ENCODE measurements at places on chromosomes 6 and 20.

- DNase-seq, result peak; percentile 11
These were observed 1.6 kb downstream of the INSM1 start for GRCh38 chr20:20369250-20370093.

- no peak for DNase-seq
These were observed 295.2 kb downstream of the PTPRT start for GRCh38 chr20:42894483-42894882.

DNA sequence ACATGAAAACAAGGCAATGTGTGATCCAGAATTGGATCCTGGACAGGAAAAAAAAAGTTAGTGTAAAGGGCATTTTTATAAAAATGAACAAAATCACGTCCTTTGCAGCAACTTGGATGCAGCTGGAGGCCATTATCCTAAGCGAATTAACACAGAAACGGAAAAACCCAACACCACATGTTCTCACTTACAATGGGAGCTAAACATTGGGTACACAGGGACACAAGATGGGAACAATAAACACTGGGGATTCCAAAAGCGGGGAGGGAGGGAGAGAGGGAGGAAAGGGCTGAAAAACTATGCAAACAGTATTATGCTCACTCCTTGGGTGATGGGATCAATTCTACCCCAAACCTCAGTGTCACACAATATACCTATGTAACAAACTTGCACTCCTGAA is 91.4 kb upstream of the BTBD3 start:
- no peak for DNase-seq

- DNase-seq, result no peak
These were observed 113.7 kb upstream of the BCLAF1 start for GRCh38 chr6:136403110-136403980.

DNA sequence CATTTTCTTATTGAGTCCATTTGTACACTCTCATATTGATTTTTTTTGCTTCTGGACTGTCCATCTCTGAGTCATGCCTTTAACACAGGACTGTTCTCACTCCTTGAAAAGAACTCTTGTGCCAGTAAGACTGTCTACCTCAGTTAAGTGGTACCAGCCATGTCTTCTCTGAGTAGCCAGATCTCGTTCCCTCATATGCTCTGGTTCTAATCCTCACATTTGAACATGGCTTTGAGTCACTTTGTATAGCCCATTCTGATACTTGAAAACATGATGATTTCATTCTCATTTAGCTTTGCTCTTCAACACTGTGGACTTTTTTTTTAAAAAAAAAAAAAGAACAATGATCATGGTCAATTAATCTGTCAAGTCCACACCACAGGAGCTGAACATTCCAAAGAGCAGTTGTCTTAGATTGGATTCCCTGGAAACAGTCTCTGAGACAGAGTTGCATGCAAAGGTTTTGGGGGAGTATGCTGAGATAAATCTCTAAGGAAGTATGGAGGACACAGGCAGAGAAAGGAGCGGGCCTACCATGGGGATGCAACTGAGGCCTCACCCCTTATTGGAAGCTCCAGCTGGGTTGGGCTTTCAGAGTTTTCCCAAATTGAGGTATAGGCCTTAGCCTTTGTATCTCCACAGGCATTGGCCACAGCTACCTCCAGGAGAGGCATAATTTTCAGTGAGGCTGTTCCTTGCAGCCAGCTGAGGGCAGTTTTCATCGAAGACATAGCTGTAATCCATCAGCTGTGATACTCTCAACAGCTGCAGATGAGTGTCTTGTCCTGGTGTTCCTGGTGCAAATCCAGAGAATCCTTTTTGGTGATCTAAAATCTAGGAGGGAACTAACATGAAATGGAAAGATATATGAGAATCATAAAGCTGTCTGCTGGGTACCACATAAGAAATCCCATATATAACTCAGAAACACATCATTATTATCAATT is 6.0 kb upstream of the PTCHD4 start:
- no peak for DNase-seq

- no peak for DNase-seq
These were observed at the start of gene PXDC1 for GRCh38 chr6:3751077-3751729. Gene PXDC1 (minus strand): TSS chr6:3751713. CDS start chr6:3751531, 182 bp downstream.

DNA sequence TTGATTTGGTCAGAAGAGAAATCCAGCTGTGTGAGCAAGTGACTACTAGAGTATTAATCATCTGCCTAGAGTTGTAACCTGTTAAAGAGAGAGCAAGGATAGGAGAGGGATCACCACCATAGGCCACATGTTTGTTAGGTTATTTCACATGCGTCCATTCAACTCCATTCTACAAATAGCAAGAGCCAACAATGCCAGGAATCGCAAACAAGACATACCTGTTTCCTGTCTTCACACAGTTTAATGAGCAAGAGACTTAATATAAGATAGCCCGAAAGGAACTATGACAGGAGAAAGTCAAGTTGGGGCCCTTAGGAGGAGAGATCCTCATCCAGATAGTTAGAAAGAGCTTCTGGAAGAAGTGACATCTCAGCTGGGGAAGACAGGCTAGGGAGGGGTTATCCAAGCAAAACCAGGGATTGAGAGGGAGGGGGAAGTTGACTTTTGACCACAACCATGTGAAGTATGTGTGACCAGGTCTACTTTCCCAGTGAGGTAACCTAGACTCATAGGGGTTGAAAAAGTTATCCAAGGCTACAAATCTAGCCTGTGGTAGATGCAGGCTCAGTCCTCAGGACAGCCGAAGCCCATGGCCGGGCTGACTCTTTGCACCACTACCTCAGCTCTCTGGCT is 147.4 kb downstream of the ALDH8A1 start:
- no peak for DNase-seq

DNA sequence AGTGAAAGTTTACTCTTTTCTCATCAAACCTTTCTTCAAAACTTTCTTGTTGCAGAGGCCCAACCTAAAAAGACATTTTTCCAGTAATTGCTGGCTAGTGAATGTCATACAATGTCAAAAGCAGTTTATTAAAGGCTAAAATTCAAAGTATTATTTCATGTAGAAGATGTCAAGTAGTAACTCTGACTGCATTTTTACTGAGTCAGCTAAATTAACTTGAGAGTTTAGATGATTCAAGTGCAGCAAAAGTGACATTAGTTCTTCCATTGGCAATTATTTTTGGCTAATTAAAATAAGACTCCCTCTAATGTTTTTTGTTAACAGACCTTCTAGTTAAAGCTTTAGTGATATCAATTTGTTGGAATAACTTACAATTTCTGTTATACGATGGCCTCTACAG is 1438.5 kb downstream of the GRIK2 start:
- no peak for DNase-seq

GRCh38 chr6:3585320-3585935 is 128.6 kb upstream of the SLC22A23 start:
- no peak for DNase-seq

GRCh38 chr6:126770176-126770575 is 348.3 kb upstream of the RSPO3 start:
- no peak for DNase-seq

GRCh38 chr6:149354009-149354408 is 36.5 kb downstream of the TAB2 start:
- DNase-seq, result no peak

- DNase-seq, result no peak
These were observed 58.8 kb upstream of the LTV1 start for GRCh38 chr6:143784316-143784715.

GRCh38 chr20:15976047-15976736 is 597.1 kb downstream of the KIF16B start:
- DNase-seq, result no peak

DNA sequence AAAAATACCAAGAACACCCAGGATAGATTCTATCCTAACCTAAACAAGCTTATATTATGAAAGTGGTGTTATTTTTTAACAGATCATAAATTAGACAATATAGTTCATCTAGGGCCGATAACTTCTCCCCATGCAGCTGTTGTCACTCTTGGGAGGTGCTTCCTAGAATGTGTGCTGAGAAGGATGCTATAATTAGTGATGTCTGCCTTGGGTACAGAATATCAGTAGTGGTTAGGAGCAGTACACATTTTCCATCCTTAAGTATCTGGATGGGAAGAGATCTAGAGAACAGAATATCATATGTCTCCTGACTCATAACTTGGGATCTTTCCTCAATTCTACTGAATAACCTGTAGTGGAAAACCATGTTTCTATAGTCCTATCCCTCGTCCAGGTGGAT is 214.5 kb downstream of the BCKDHB start:
- no peak for DNase-seq

- no peak for DNase-seq
These were observed 1.9 kb upstream of the PAQR8 start for GRCh38 chr6:52360028-52360427.

DNA sequence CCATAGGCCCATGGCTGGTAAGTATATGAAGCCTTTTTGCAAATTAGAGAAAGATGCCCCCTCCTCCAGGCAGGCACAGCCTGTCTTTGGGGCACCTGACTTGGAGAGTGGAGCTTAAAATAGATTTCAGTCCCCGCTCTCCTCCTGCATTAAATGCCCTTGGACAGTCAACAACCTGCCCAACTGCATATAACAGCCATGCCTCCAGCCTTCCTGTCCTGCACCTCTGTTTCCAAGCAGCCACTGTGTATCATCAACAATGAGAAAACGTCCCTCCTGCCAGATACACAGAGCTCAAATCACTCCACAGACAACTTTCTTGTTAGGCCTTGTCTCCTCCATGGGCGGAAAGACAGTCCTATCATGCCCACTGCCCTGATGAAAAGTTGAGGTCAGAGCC is 3.4 kb downstream of the CDH22 start:
- no peak for DNase-seq

DNA sequence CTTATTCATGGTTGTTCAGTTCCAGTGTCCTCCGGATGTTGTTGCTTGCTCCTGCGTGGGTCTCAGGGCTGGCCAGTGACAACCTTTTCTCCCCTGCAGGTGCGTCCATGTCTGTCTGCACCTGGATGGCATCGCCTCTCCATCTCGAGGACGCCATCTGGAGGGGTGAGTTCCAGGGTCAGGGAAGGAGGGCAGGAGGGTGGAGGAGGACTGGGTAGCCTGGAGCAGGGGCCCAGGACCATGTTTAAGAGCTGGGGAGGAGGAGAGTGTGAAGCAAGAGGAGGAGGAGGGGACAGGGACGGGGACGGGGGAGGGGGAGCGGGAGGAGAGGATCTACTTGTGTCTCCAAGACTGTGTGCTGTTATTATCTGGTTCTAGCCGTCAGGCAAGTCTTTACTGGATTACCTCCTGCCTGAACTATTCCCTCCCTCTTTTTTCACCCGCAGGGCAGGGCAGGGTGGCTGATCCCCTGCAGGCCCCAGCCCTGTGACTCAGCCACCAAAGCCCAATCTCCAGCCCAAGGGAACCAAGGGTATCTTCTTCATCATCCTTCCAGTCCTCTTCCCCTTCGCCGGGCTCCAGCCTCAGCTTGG is 32.2 kb upstream of the TULP1 start:
- no peak for DNase-seq
